T follicular helper cell (primary cell): ENCODE measurements at places on chromosomes 11 and 22.
A peak's percentile ranks its signal among the peaks of the same experiment; 100 is the strongest.

GRCh38 chr11:17389211-17389956 is 925 bp upstream of the KCNJ11 start:
- peak; percentile 69 for DNase-seq

- DNase-seq, result no peak
Measured at GRCh38 chr11:97269527-97269926, 879.7 kb downstream of the JRKL start.

DNA sequence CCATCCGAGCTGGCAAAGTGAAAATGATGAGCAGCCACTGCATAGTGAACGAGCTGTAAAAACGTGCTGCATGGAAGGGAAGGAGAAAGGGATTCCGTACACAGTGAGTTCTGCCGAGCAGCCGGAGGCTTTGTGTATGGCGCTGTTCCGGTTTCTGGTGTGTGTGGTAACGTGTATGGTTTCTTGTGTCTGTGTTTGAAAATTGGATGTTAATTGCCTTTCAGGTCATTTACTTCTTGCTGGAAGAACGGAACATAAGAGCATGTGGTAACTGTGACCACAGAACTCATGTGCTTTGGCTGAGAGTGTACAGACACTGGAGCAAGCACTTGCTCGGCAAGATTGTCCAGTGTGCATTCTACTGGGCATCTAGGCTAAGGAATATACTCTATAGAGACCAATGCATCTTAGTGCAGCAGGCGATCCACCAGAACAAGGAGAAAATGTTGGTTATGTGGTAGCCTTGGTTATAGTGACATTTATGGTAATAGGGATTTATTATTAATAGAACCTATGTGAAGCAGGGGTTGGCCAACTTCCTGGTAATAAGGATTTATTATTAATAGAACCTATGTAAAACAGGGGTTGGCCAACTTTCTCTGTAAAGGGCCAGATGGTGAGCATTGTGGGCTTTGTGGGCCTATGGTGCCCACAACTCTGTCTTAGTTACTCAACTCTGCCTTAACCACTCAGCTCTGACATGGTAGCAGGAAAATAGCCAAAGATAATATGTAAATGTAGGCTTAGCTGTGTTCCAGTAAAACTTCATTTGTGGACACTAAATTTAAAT is 49.2 kb downstream of the GRAMD1B start:
- no peak for DNase-seq

DNA sequence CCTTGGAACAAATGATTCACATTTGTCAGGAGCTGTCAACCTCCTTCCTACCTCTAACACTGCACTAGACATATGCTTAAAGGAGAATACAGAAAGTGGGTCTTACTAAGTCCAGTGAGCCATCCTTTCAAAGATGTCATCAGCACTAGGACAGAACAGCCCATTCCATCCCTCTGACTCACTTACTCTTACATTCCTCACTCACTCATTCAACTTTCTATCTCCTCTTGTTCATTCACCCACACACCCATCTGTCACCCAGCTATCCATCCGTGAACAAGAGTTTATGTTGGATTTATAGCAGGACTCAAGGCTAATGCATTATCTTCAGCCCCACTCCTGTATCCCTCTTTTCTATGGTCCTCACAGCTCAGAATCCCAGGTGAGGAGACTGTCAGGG is 9.1 kb downstream of the INSC start:
- no peak for DNase-seq

GRCh38 chr11:2418693-2419360 is 18.3 kb downstream of the TSSC4 start:
- DNase-seq, result no peak

DNA sequence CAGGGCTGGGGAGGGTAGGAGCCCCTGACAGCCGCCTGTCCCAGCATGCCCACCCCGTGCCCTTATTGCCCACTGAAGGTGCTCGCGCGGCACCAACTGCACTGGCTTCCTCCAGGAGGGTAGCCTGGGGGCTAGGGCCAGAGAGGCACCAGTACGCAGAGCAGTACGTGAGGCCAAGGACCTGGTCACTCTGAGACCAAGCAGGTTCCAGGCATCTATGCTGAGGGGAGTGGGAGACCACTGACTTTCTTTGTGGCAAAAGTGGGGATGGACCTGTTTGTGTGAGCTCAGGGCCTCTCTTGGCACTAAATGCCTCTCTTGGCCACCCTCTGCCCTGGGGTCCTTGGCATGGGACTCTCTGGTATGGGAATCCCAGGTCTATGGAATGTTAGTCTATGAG is 10.8 kb downstream of the GP1BB start:
- no peak for DNase-seq

- no peak for DNase-seq
Measured at GRCh38 chr22:42966497-42966896, 48.5 kb downstream of the PACSIN2 start.

DNA sequence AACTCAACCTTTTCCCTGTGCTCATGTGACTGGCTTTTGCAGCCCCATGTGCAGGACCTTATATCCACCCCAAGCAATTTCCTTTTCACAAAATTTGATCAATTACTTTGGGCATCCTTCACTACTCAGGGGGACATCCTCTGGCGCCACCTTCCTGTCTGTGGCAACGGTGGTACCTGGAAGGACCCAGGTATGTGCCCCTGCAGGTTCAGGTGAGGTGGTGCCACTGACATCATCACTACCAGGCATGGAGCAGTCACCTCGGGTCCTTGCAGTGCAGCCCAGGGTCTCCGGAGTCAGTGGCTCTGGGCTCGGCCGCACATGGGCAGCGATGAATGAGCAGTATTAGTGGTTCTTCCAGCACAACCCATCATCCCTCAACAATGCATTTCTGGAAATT is 37.7 kb upstream of the B3GAT1 start:
- no peak for DNase-seq

DNA sequence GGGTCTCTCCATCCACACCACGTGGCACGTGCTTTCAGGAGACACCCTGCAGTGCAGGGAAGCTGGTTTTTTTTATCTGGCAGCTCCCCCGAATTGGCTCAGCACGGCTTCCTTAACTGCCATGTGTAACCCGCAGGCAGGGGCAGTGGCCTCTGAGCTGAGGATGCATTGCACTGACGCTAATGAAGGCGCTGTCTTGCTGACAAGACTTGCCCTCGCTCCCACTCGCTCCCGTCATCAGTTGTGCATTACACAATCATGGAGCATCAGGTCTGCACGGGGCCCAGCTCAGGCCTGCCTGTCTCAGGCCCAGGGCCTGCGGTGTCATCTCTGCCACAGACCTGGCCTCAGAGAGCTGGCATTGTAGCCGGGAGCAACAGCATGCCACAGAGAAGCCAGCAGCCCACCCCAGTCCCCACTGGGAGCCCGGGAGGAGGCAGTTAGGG is 95.9 kb downstream of the ARHGAP8 start:
- no peak for DNase-seq

- DNase-seq, result no peak
Measured at GRCh38 chr11:86418917-86419316, 44.2 kb downstream of the CCDC81 start.

DNA sequence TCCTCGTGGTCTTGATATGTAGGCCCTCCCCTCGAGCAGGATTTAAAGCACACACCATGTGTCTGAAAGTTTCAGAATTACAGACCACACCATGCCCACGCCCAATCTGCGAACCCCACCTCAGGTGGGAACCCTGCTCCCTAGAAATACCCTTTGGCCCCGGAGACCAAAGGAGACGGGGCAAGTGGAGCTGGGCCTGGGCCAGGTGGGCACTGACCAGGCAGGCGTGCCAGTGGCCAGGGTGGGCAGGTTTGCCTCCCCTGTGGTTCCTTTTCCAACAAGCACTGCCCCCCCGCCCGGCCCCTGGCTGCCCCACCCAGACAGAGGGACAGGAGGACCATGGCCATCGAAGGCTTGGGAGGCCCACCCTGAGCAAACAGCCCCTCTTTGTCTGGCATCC is 400.4 kb downstream of the TBC1D22A start:
- DNase-seq, result no peak

DNA sequence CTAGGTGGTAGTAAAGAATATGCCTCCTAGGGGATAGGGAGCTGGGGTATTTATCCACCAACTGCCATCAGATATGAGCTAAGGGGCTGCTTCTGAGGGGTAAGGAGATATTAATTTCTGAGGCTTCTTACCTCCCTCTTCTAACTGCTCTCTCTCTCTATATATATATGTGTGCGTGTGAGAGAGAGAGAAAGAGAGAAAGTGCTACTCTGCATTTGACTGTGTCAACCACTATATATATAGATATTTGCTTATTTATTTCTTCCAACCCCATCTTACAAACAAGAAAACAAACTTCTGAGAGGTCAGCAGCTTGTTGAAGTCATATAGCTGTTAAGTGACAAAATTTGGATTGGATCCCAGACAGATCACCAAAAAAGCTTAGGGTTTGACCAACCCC is 5.9 kb upstream of the HEPACAM start:
- no peak for DNase-seq

GRCh38 chr11:101553891-101554292 is 29.9 kb downstream of the TRPC6 start:
- DNase-seq, result no peak

DNA sequence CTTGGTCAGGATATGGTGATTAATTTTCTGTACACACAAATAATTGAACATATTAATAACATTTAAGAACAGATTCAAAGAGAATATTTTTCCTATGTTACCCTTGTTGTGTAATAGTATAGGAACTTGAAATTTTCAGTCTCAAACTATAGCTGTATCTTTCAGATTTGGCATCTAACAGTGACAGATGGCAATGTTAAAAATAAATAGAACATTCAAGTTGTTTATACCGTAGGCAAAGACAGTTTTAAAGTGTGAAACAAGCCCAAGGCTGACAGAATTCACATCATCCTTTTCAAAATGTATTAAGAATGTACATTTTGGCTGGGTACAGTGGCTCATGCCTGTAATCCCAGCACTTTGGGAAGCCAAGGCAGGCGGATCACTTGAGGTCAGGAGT is 92.6 kb upstream of the TP53AIP1 start:
- DNase-seq, result no peak

GRCh38 chr11:128213461-128213860 is 373.9 kb downstream of the ETS1 start:
- DNase-seq, result no peak

- DNase-seq, result no peak
Measured at GRCh38 chr11:73210916-73211667, 7.0 kb upstream of the P2RY2 start.

DNA sequence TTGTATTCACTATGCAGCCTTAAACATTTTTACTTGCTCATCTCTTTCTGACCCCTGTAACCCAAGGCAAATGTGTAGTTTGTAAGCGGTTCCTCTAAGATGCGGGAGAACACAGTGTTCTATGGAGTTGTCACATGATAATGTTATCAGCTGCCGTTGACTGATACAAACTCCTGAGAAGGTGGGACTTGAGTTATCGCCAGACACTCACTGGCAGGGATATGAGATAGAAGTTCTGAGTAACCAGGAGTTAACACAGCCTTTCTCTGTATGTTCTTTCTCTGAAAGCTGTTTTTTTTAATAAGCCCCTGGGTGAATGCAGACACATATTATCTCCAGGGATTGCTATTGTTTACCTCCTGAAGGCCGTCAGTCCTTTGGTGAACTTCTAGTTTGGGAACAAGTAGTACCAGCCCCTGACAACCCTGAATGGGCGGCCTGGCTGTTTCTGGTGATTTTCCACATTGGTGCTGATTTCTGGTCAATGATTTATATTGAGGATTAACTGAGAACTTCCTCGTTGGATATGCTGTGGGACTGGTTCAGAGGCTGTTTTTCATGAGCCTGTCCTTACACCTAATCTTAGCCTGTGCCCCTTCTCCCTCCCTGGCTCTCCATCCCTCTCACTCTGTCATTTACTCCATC is 155.3 kb upstream of the RASSF10 start:
- DNase-seq, result no peak

DNA sequence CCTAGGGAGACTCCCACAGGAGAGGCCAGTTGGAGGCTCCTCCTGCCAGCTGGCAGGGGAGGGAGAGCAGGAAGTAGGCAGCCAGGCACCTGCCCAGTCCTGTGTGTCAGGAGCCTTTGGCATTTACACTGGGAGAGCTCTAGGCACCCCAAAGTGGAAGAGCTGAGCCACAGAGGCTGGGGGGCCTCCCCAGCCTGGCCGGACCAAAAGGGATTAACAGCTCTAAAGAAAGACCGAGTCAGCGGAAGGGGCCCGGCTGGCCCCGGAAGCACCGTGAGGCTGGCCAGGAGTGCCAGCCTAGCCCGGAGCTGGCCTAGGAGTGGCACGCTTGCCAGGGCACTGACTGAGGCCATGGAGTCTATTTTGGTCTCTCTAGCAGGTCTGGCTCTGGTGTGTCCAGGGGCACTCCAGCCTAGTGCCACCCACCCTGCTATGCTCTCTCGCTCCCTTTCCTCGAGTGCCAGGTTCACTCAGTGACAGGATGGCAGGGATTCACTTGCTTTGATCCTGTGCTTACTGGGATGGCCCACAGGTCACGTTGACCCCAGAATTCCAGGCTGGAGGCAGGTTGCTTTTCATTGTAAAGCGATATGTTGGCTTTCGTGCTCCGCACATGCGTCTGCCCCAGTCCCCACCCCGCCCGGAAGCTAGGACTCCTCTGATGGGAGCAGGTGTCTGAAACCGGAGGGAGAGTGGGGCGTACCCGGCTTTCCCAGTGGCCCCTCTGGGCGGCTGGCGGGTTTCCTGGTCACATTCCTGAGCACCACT is 3.3 kb upstream of the KMT5B start:
- no peak for DNase-seq

GRCh38 chr11:86749376-86749775 is 51.0 kb upstream of the PRSS23 start:
- DNase-seq, result no peak

DNA sequence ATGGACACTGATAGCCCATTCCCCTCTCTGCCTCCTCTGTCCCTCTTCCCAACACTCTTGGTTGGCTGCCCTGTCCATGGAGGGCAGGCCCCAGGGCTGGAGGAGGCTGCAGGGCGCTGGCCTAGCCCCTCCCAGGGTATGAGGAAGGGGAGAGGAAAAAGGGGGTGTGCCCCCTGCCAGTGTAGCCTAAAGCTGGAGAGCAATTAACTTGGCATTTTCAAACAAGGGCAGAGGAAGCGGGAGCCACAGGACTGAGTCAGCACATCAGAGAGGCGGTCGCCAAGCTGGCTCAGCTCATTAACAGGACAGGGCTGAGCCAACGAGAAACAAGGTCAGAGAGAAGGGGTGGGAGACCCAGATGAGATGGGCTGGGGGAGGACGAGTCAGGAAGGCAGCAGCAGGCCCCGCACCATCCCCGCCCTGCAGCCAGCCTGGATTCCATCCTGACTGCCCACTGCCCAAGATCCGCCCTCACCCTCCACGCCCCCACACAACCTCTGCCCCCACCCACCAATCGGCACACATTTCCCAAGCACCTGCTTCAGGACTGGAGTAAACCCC is 76.3 kb downstream of the BUD13 start:
- no peak for DNase-seq

DNA sequence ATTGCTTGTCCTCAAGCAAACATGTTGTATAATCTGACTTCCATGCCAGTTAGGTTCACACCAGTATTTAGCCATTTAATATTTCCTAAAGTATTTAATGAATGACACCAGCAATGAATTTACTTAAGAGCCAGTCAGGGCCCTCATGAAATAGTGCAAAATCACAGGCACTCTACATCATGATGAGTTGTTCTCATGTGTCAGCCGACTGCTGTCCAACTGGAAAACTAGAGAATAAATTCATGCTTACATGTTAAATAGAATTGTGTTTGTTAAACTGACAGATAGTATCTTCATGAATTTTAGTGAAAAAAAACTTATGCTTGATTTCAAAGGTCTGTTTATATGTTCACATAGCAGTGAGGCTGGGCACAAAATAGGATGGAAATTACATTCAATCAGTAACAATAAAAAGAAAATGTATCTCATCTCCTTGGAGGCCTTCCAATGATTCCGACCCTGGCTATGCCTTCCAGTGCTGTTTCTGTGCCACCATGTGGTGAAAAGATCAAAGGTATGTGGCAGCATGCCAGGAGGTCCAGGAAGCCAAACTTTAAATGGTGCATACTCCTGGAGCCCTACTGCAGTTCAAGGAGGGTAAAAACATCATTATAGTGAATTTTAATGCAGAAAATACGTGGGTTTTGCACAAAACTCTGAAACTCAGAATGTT is 45.2 kb downstream of the CTSC start:
- DNase-seq, result no peak
